Left kidney (tissue), 8 donors: ENCODE measurements at places on chromosomes 4 and X. TPM values are rescaled to one million over a fixed set of nuclear protein-coding genes. Genes with fewer than 3 reads are reported as not detected.

DNA sequence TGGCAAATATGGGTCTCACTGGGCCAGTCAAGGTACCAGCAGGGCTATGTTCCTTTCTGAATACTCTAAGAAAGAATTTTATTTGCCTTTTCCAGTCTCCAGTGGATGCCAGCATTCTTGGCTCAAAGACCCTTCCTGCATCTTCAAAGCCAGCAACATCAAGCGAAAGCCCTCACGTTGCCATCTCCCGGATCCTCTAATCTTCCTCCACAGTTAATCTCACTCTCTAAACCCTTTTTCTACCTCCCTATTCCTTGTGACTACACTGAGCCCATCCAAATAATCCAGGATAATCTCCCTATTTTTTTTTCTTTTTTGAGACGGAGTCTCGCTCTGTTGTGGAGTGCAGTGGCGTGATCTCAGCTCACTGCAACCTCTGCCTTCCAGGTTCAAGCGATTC is 23.4 kb downstream of the RFC1 start:
- DNase-seq: no peak

GRCh38 chr4:120842031-120842430 is 80.5 kb downstream of the PRDM5 start:
- no peak for DNase-seq

Gene GRIA3
- polyA plus RNA-seq: 2.6 TPM

- no peak for DNase-seq
Observed at GRCh38 chr4:4430492-4431195, 43.7 kb downstream of the NSG1 start.

DNA sequence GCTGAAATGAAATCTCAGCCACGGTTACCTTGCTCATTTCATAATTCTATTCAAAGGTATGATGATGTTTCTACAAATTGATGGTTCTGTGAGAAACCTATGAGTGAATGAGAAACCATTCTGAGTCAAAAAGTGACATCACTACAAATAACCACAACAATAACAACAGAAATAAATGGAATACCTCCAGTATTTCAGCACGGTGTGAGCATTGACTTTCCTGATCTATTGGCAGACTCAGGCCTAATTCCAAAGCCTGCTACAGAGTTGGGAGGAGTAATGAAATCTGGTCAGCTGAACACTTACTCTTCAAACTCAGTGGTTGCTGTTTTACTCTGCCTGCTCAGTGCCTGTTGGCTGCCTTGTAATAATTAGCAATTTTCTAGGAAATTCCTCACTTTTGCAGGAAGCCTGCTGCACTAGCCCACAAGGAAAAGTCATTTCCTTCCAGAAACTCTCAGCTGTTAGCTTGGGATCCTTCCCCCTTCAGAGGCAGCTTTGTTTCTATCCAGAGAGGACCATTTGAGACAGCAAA is 18.8 kb upstream of the SYNPO2 start:
- DNase-seq: no peak

- DNase-seq: no peak
Observed at GRCh38 chr4:24719615-24720014, 75.8 kb upstream of the SOD3 start.

Gene PHEX
- 0.38 TPM for polyA plus RNA-seq

GRCh38 chr4:153533387-153533786 is 67.2 kb downstream of the TMEM131L start:
- no peak for DNase-seq

- no peak for DNase-seq
Observed at GRCh38 chr4:156962058-156962358, 9.6 kb downstream of the PDGFC start.

- no peak for DNase-seq
Observed at GRCh38 chr4:182886205-182886604, 31.0 kb downstream of the DCTD start.

- DNase-seq: no peak
Observed at GRCh38 chr4:16508968-16509367, 282.7 kb upstream of the TAPT1 start.

Gene CCDC160
- 11.6 TPM for polyA plus RNA-seq

DNA sequence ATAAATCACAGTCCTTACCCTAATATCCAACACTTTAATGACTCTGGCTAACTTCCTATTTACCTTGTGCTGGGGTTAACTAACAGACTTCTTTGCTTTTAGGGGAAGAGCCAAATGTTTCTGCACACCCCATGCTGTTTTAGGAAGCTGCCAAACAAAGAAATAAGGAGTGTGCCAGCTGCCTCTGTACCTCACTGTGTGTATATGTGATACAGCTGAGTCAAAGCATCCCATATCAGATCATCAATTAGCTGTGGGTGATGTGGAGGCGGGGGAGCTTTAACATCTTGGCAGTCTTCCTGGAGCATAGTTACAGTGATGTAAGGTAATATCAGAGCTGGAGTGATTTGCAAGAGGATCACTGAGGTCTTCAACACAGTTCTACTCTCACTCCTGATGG is 95.4 kb downstream of the COL25A1 start:
- DNase-seq: peak; percentile 70

GRCh38 chrX:134406356-134407064 is 53.5 kb upstream of the HPRT1 start:
- no peak for DNase-seq

Gene OCRL
- polyA plus RNA-seq: 35.8 TPM

GRCh38 chrX:12997906-12998687 is 23.2 kb downstream of the TMSB4X start:
- DNase-seq: no peak

DNA sequence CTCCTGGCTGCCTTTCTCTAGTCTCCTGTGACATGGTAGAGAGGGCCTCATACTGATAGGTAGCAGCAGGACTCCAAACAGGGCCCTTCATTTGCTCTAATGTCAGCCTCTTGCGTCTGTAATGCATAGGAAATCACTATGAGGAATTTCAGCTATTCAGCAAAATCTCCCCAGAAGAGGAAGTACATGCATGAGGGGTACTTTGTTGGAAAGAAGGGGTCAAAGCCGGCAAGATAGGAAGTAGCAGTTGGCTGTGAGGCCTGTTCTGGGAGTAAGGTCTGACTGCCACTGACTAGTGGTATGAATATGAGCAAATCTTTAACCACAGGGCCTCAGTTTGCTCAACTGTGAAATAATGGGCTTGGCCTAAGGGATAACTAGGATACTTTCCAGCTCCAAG is 283.2 kb downstream of the ARHGAP10 start:
- no peak for DNase-seq

DNA sequence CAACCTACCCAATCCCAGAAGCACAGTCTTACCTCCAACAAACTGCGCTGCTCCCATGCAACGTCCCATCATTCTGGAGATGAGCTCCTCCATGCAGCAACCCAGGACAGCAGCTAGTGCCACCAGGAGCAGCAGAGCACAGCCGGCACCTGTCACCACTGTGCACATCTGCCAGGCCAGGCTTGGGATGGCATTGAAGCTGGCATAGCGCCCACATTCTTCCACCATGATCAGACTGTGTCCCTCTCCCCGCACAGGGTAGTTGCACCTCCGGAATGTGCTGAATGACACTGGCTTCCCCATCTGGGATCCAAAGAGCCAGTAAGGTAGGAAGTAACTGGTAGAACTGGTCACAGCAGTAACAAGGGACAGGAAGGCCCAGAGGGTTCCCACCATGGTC is 8.8 kb downstream of the LHFPL1 start:
- DNase-seq: no peak

Gene USP17L19
- not detected for polyA plus RNA-seq

Gene CWH43
- 7.4 TPM for polyA plus RNA-seq

DNA sequence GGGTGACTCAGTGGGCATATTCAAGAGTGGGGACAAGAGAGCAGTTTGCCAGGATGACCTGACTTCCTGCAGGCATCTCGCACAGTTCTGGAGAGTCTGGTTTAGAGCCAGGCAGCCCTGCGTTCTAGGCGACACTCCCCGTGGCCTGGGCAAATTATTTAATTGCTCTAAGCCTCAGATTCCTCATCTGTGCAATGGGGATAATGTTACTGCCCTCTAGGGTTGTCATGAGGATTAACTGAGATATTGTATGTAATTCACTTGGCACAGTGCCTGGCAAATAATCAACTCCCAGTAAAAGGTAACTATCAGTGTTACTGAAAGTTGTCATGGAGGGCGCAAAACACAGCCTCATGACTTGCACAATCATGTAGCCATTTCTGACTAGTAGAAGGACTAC is 48.8 kb upstream of the PITX2 start:
- no peak for DNase-seq

GRCh38 chr4:168797194-168797593 is 212.9 kb downstream of the CBR4 start:
- no peak for DNase-seq

Gene TEX13D
- not detected for polyA plus RNA-seq

- DNase-seq: no peak
Observed at GRCh38 chrX:54992911-54993622, 921 bp downstream of the PFKFB1 start.

DNA sequence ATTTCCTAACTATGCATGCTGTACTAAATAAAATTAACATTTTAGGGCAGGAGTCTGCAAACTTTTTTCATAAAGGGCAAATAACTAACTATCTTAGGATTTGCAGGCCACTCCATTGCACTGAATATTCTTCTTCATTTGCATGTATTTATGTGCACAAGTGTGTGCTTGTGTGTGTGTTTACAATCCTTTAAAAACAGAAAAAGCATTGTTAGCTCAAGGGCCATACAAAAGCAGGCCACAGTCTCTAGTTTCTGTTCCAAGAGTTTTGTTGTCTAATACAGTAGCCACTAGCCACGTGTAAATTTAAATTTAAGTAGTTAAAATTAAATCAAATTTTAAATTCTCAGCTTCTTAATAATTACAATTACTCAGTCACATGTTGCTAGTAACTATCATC is 621.8 kb downstream of the TMA16 start:
- DNase-seq: no peak

DNA sequence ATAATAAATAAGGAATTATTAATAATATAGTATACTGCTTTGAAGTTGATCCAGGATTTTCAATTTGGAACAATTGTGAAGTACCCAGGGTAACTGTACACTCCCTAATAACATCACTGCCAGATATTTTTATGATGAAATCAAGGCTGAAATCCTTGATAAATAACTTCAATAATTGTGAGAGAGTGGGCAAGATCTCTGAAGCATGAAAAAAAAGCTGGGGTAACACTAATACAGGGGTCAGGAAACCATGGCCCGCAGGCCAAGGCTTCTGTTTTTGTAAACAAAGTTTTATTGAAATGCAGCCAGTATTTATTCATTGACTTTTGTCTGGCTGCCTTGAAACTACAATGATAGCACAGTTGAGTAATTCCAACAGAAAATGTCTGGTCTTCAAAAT is 41.6 kb downstream of the CPEB2 start:
- DNase-seq: no peak

GRCh38 chr4:108313546-108314339 is 145.0 kb upstream of the LEF1 start:
- no peak for DNase-seq

GRCh38 chr4:36152735-36153134 is 91.6 kb downstream of the ARAP2 start:
- DNase-seq: no peak

- no peak for DNase-seq
Observed at GRCh38 chr4:145824463-145824862, 114.2 kb downstream of the ZNF827 start.

Gene TMPRSS11A
- polyA plus RNA-seq: 0.03 TPM

Gene MRFAP1
- 420 TPM for polyA plus RNA-seq

GRCh38 chrX:129600981-129601424 is 53.8 kb downstream of the APLN start:
- no peak for DNase-seq

Gene HTN3
- polyA plus RNA-seq: not detected

DNA sequence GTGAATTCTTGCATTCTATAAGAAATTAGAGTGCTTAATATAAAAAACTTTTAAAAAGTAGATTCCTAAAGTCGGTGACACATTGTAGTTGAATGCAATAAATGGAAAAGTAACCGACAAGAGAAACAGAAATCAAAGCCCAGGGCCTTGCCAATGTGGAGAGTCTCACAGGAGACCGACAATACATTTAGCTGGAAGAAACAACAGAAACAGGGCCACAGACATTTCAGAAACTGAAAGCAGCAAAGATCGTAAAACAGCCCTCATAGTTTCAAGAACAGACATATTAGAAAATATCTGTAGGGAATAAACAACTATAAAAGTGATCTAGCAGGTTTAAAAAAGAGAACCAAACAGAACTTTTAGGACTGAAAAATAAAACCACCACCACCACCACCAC is 49.5 kb downstream of the STAP1 start:
- no peak for DNase-seq

Gene PAGE1
- polyA plus RNA-seq: not detected

- peak; percentile 10 for DNase-seq
Observed at GRCh38 chr4:180081072-180081471, 2162.1 kb upstream of the TENM3 start.

- no peak for DNase-seq
Observed at GRCh38 chr4:37641886-37642849, 44.0 kb downstream of the RELL1 start.

Gene CENPVL2
- polyA plus RNA-seq: 0.28 TPM

Gene NAT8L
- 6.4 TPM for polyA plus RNA-seq

DNA sequence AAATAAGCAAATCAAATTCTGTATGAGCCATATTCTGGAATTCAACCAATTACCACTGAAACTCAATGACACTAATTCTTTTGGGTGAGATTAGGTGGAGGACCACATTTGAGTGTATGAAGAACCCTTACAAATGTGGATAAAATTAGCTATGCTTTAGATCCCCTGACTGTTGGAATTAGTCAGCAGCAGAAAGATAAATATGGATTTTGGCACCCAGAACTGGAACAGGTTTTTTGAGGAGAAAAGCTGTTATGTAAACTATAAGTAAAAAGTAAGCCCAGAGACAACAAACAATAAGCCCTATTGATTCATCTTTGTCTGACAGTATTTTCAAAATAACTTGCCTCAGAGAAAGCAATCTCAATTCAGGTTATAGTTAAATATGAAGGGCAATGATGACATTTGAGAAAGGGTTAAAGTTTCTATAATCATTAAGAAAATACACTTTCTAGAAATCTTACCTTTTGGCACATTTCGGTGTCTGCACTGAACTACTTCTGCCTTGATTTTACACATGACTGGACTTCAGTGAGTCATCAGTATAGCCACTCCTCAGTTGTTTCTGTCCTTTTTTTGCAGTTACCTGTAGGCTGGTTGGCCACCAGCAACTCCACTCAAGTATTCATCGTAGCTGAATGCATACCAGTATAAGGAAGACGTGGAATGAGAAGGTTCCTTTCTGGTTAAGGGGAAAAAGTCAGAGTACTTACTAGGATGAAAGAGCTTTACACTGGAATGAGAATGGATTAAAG is 80.0 kb downstream of the KCTD8 start:
- no peak for DNase-seq

Gene COX18
- 22.2 TPM for polyA plus RNA-seq

GRCh38 chr4:10006601-10007435 is 14.5 kb downstream of the SLC2A9 start:
- DNase-seq: peak; percentile 36

GRCh38 chrX:13658602-13659001 is 5.7 kb downstream of the TCEANC start:
- peak; percentile 63 for DNase-seq

DNA sequence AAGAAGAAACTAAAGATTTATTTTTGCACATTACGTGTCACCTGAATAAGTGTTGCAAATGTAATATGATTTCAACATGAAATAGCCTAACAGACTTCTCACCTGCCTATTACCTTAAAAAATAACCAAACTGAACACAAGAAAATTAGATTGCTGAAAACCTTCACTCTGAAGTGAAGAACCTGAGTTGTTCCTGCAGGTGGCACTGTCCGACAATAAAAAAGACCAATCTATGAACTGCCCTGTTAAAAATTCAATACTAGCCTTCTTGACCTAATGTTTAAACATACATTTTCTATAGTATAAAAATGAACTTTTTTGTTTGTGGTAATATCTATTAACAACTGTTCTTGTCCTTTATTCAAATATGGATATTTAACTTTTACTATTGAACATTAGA is 69.2 kb upstream of the PNPLA4 start:
- DNase-seq: peak; percentile 48
